ENCODE measurements at places on chromosomes 12 and 14.

GRCh38 chr12:56165369-56165768 lies 7.2 kb downstream of the MYL6 start:
- DNase-seq: no peak

DNA sequence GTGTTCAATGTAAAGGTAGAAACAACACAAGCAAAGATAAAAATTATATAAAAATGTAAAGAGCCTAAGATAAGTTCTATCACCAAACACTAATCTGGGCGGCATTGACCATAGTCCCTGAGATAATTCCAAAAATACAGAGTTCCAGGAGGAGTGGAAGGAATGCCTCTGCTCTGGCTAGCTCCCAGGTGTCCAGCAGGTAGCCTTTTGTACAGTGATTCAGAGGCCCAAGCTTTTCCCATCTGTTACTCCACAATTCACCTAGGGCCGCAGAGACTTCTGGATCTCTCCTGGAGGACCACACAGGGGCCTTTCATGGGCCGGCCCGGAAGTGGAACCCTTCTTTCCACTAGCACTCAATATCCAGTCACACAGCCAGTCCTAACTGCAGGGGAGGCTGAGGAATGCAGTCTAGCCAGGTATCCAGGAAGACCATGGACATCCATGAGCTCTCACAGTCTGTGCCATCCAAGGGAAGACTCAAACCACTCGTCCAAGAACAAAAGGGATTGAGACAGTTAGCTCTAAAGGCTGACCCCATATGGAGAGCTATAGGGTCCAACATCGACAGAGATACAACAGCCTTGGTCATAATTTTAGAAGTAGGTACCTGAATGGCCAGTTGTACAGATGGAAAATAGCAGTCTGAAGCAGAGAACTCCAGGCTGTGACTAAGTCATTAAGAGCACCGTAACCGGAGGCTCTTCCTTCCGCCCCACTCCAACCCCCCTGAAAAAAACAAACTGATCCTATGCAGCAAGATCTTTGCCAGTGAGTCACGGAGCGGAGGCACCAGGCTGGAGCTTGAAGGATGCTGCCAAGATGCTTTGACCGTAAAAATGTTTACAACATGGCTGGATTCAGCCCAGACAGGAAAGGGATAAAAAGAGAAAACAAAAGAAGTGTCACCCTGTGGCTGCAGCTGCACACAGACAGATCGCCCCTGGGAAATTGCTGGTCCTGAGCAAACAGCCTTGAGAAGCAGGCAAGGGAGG lies 204.8 kb downstream of the NUAK1 start:
- DNase-seq: no peak

DNA sequence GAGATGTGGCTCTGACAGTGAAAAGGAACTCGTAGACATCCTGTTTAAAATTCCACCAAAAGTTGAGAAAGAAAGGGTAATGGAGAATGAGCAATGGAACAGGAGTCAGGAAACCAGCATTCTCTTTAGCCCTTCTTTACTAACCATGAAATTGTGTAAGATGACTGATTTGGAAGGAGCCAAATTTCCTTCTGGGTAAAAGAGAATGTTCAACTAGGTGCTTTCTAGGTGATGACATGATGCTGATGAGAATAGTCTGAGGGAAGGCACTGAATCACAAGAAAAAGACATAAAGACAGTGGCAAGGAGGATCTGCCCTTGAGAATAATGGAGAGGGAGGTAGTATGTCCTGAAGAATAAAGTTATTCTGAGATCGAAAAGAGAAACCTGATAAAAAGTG lies 2.2 kb downstream of the TSHR start:
- DNase-seq: no peak

DNA sequence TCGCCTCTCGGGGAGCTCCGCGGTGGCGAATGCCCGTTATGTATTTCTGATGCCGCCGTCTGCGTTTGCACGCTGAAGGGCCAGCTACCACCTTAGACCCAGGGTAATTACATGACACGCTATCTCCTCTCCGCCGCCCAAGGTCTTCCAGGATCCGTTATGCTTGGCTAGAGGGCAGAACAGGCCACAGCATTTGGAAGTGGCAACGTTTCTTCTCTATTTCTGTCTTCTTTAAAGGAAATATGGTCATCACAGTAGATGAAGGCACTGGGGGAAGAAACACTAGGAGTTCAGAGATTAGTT lies 861 bp upstream of the MDGA2 start:
- no peak for DNase-seq

DNA sequence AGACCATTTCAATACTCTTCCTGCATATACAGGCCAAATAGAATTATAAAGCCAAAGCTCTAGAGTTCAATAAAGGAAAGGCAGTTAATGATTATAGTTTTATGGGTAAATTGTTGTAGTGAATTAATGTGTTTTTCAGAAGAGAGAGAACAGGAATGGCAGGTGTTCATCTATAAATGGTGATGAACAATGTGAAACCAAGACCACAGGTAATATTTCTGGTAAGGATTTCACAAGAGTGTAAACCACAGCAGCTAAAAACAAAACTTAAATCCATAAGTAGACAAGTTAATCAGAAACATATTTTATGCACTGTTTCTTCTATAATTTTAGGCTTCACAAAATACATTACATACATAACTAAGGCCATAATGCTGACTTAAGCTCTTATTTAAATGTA lies 204.4 kb downstream of the SYT1 start:
- DNase-seq: no peak

GRCh38 chr12:131671871-131672270 lies 39.0 kb upstream of the SFSWAP start:
- DNase-seq: no peak

GRCh38 chr14:68939181-68939892 lies 39.8 kb downstream of the ACTN1 start:
- DNase-seq: no peak

GRCh38 chr12:89962648-89963047 lies 254.0 kb upstream of the ATP2B1 start:
- DNase-seq: no peak

GRCh38 chr14:54890788-54891187 lies 11.8 kb downstream of the GCH1 start:
- DNase-seq: no peak

- DNase-seq: no peak
Observed at GRCh38 chr14:21536418-21537089, 10.4 kb upstream of the SALL2 start.

DNA sequence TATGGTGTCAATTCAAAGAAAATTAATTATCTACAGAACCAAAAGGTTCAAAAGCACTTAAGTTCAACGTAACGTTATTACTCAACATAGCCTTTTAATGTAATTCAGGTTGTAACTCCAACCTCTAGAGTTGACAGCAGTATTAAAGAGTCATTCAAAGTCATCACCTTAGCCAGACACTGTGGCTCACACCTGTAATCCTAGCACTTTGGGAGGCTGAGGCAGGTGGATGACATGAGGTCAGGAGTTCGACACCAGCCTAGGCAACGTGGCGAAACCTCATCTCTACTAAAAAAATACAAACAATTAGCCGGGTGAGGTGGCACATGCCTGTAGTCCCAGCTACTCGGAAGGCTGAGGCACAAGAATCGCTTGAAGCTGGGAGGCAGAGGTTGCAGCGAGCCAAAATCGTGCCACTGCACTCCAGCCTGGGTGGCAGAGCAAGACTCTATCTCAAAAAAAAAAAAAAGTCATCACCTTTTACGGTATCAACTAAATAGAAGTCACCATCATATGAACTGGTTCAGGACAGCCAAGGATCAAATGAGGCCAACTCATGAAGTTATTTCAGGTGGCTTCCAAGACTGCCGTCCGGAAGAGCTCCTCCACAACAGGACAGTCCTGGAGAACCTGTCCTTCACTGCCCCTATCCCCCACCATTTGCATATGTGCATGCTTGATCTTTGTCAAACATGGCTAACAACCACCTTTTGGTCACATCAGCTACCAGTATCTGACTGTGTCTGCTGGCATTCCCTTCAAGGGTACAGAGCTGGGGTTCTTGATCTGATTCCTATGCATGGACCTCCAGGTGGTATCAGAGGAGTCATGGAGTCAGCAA lies 4.2 kb downstream of the PPTC7 start:
- DNase-seq: no peak

DNA sequence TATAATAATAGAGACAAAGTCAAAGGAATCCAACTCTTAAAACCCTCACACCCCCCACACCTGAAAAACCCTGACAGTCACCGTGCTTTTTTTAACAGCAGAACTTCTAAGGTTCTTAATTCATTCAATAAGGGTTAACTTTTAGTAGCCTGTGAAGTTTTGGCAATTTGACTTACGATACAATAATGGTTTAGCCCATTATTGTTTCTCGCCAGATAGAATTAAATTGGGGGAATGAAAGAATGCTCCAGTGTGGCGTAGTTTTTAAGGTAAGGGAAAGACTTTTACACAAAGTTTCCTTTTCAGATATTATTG lies 604 bp upstream of the MAGOHB start:
- no peak for DNase-seq

DNA sequence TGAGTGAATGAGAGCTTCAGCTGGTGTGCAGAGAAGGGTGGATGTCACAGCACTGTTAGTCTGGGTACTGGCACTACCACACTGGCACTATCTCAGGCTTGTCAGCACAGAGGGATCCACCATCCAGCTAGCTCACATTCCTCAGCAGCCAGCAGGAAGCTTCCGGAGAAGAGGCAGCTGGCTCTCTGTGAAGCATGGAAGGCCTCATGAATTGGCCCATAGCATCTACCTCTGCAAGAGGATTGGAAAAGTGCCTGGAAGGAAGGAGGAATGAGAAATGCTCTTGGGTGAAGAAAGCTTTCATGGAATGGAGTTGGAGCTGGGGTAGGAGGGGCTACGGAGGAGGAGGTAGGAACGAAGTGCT lies 9.9 kb downstream of the KRT83 start:
- DNase-seq: no peak

GRCh38 chr14:83300476-83301064 lies 1766.9 kb upstream of the SEL1L start:
- DNase-seq: no peak

GRCh38 chr14:81826081-81826480 lies 292.4 kb upstream of the SEL1L start:
- DNase-seq: no peak

DNA sequence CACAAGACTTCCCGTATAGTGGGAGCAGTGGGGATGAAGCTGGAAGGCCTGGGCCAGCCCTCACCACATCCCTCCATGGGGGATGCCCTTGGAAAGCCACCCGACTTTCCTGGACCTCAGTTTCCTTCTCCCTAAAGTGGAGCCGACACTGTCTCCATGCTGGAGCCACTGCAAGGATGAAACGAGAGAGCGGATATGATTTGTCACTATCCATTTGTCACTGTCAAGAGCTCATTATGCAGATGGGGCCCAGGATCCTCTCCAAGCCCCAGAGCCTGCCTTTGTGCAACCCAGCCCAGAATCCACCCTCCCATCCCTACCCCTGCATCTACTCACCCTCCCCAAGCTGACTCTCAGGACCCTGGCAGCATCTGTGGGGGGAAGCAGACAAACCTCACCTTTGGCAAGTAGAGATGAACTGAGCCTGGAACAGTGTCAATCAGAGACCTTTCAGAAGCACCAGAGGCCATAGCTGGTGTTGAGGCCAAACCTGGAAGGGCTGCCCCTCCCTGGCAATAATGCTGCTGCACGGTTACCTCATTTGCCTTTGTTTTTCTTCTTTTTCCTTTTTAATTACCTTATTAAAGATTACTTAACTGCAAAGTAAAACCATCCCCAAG lies 287.7 kb upstream of the RTL1 start:
- no peak for DNase-seq

DNA sequence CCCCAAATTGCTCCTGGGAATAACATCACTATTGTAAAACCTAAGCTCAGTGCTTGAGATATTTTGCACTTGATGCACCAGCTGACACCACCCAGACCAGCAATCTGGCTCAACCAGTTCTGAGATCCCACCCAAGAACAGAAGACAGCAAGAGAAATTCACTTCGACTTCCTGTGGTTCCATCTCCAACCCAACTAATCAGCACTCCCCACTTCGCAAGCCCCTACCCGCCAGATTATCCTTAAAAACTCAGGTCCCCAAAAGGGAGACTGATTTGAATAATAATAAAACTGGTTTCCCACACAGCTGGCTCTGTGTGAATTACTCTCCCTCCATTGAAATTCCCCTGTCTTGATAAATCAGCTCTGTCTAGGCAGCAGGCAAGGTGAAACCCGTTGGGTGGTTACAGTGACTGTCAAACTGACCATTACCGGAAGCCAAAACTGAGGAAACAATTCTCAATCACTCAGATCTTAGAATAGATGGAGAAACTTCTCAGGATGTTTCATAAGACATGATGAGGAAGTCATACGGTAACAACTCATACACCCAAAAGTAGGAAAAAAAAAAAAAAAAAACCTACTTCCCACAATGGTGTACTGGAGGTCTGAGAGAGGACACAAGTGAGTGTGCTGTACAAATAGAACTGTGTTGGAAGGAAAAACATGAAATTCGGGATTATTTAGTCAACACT lies 92.4 kb downstream of the TMTC1 start:
- DNase-seq: no peak

- DNase-seq: no peak
Observed at GRCh38 chr14:95460647-95461478, 55.6 kb downstream of the SYNE3 start.

DNA sequence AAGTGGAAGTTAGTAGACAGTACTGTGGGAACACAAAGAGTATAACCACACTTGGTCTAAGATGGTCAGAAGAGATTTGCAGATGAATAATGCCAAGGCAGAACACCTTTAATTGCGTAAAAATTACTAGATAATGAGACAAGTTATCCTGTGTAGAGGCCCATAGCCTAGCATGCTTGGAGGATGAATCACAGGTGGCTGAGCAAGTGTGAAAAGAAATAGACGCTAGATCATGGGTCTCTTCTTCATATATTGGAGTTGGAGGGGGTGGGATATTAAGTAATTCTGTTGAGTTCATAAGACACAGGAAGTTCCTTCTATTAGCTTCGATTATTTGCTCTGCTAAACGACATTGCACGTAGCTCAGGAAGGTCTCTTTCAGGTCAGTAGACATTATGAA lies 454.3 kb upstream of the LMO3 start:
- DNase-seq: no peak

DNA sequence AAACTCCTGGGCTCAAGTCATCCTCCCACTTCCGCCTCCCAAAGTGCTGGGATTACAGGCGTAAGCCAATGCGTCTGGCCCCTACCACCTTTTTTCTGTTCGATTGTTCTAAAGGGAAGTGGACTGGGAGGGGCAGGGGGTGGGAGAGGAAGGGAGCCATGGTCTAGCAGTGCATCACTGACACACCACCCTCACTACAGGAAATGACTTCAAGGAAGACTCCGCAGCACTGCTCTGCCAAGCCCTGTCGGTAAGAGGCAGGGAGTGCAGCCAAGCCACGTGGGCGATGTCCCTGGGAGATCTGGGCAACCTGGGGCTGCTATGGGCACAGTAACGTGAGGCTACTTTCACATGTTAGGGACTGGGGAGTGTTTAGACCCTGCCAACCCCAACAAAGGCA lies 18.0 kb downstream of the LRRC74A start:
- peak; percentile 21 for DNase-seq

DNA sequence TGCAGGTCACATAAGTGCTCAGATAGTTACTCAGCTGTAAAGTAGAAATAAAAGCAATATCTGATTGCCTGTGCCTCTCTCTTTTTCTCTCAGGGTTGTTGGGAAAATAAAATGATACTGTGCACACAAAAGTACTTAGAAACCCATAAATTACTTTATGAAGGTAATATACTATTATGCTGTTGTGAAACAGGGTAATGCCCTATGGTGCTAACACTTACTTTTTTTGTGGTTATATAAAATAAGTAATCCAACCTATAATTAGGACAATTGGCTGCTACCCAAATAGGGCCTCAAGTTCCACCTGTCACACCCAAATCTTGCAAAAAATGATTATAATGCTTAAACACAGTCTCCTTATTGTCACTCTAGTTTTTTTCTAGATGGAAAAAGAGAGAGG lies 50.6 kb downstream of the DAAM1 start:
- no peak for DNase-seq
